ENCODE measurements at places on chromosomes 1 and 21.

GRCh38 chr1:71473331-71473730 lies 392.5 kb upstream of the ZRANB2 start:
- DNase-seq, result no peak

- DNase-seq, result no peak
Observed at GRCh38 chr1:7289694-7290093, 481.4 kb upstream of the VAMP3 start.

DNA sequence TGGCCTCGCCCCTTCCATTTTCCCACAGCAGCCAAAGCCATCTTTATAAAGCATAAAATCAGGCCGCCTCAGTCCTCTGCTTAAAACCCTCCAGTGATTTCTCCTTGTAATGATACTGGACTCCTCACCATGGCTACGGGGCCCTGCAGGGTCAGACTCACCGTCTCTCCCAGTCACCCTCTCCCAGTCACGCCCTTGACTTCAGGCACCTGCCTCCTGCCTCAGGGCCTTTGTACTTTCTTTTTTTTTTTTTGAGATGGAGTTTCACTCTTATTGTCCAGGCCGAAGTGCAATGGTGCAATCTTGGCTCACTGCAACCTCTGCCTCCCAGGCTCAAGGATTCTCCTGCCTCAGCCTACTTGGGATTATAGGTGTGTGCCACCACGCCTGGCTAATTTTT lies 47.8 kb downstream of the PIK3CD start:
- no peak for DNase-seq

GRCh38 chr1:54402896-54403295 lies 3.3 kb downstream of the SSBP3 start:
- no peak for DNase-seq

DNA sequence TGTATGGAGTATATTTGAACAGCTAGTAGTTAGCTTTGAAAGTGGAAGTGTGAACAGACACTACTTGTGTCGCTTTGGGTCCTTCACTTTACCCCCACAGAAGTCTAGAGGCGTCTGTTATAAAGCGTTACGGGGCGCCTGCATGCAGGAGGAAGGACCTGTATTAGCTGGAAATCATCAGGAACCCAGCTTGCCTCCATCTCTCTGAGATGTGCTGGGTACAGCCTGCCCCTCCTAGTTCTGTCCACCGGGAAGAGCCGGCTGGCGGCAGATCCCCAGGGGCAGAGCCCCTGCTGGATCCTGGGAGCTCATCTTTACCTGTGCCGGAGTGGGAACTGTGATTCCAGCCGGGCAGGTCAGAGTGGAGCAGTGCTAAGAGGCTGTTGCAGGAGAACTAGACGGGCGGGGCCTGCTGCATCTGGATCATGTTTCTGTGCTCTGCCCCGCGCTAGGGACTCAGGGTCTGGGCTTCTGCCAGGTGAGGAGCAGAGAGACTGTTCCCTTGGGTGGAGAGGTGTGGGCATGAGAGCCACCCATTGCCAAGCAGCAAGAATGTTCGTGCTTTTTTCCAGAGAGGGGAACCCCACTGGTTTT lies 22.3 kb upstream of the SPSB1 start:
- DNase-seq, result no peak

- no peak for DNase-seq
Observed at GRCh38 chr1:163090321-163090945, 21.3 kb downstream of the RGS4 start.

DNA sequence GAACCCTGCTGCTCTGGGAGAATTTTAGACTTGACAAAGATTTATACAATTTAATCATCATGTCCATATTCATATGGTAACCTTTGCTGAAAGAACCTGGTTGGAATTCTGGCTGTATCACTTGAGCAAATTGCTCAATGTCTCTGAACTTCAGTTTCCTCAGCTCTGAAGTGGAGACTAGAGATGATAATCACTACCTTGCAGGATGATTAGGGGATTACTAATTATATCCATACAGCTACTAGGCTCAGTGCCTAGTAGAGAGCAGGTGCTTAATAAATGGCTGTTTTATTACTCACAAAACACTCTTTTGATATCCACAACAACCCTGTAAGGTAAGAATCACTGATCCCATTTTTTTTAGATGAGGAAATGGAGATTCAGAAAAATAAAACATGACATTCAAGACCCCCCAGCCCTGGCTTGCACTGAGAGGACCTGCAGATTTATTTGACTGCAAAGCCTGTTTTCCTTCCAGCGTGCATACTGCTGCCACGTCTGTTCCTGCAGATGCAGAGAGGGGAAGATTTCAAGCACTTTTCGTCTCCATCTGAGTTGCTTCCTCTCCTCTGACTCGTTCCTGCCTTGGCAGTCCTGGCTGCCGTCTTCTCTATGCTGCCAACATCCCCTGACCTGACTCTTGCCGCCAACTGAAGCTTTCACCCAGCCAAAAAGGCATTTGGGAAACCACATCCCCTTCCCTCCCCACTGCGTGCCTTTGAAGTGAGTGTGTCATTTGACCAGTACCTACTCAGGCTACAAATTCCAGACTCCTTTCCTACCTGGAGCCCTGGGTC lies 203.0 kb downstream of the PLPP3 start:
- DNase-seq, result peak; percentile 13

GRCh38 chr1:110161849-110162248 lies 11.6 kb downstream of the SLC6A17 start:
- no peak for DNase-seq

GRCh38 chr1:160993544-160994193 lies 27.3 kb downstream of the F11R start:
- DNase-seq, result peak; percentile 19

GRCh38 chr1:215358356-215358755 lies 208.7 kb upstream of the KCTD3 start:
- DNase-seq, result no peak

Measured in NCI-H1694 treated with DMSO at 0.1 percent for 48 hours (cell line).